ENCODE measurements at places on chromosomes 5 and 9. TPM values are rescaled to one million over a fixed set of nuclear protein-coding genes. Genes with fewer than 3 reads are reported as not detected.

DNA sequence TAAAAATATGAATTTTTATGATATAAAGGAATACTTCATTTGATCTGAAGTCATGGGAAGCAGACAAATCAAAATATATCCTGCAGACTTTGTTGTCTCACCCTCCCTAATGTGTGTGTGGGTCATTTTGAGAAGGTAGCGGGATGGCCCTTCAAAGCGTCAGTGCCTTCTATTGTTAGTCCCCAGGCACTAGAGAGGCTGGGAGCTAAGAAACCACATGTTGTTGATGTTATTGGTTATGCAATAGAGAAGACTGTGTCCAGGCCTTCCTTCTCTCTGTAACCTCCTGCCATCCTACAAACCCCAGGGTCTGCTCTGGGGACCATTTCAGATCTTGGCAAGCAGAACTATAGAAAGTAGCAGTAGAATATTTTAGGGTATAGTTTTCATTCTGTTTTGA, 94.7 kb downstream of the NLN start:
- no peak for DNase-seq
- H3K4me3 ChIP-seq, result no peak overlapping the region
- peaks cover 14% of the 10 kb centered on the region for H3K4me1 ChIP-seq
- no peak overlapping the region for H3K27ac ChIP-seq
- peaks cover 30% of the 10 kb centered on the region for H3K36me3 ChIP-seq

DNA sequence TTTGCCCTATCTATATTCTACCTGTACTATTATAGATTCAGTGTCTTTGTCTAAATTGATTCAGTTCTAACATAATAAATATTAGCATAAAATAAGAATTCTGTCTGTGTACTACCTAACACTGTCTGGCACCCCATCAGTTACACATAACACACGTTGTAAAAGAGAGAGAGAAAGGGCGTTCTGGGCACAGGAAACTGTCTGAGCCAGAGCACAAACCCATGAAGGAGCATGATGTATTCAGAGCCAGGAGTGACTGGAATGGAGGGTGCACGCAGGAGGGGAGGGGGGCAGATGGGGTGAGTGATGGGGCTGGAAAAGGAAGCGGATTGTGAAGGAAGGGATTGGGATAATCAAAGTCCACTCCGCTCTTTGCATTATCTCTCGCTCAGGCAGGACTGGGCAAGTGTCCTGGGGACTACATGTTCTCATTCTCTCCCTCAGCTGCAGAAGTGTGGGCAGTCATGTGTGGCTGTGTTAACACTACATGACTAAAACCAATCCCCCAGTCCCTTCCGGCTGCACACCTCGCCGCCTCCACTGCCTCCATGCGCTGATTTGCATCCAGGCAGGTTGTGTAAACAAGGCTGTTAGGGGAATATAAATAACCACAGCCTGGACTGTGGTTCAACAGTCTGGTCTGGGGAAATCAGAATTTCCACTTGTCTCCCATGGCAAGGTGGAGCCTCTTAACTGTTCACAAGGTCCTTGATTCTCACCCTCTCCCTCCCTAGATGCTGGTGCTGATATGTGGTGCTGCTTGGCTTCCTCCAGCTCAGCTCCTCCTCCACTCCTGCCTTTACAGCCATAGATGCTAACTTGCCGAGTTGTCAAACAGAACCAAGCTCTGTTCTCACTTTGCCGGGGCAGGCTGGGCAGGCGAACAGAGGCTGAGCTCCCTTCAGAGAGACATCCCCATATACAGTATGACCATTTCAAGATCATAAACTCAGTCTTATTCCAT, 367.5 kb upstream of the BRINP1 start:
- DNase-seq, result no peak
- H3K4me1 ChIP-seq, result no peaks in the 10 kb centered on the region
- H3K4me3 ChIP-seq, result no peak overlapping the region
- no peaks in the 10 kb centered on the region for H3K36me3 ChIP-seq
- no peak overlapping the region for H3K27ac ChIP-seq
- peaks cover 7% of the 10 kb centered on the region for H3K27me3 ChIP-seq

- DNase-seq, result no peak
- H3K4me3 ChIP-seq, result no peak overlapping the region
- H3K4me1 ChIP-seq, result no peaks in the 10 kb centered on the region
- no peak overlapping the region for H3K27ac ChIP-seq
Measured at GRCh38 chr9:98637381-98637780, 71.4 kb downstream of the GABBR2 start.

DNA sequence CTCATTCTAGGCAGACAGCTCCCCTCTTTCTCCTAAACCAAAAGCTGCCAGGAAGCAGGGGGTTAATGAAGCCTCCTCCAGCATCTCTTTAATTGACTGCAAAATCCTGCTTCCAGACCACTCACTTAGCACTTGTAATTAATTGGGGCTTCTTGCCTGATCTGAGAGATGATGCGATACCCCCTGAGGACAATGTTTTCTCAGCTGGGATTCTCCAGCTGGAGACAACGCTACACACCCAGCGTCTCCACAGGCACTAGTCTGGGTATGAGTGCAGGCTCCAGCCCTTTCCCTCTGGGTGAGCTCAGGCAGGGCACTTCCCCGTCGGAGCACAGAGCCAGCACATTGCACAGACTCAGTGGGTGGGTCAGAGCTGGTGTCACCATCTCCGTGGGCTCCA, 16.1 kb downstream of the CPLX2 start:
- H3K36me3 ChIP-seq, result no peaks in the 10 kb centered on the region
- H3K4me1 ChIP-seq, result no peaks in the 10 kb centered on the region
- no peak overlapping the region for H3K4me3 ChIP-seq
- H3K27me3 ChIP-seq, result peaks cover 9% of the 10 kb centered on the region
- no peak overlapping the region for H3K27ac ChIP-seq

The TMEM232 gene
- total RNA-seq, result 6.9 TPM
